ENCODE measurements at places on chromosomes 3 and 15.

DNA sequence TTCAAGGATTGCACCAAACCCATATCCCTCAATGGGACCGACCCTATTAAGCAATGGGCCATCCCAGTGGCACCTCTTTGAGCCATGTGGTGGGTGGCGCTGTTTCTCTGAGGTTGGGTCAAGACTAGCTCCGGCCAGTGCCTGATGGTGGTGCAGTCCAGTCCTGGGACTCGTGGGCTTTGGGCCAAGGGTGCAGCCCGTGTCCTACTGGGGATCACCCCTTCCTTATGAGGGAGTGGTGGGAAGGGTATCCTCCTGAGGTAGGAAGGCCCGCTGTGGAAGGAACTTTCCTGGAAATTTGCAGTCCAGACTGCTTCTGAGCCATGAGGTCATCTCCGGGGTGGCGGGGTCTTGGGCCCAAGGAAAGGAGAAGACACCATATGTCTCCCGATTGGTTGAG is 231.6 kb downstream of the SNRPN start:
- no peak for DNase-seq

DNA sequence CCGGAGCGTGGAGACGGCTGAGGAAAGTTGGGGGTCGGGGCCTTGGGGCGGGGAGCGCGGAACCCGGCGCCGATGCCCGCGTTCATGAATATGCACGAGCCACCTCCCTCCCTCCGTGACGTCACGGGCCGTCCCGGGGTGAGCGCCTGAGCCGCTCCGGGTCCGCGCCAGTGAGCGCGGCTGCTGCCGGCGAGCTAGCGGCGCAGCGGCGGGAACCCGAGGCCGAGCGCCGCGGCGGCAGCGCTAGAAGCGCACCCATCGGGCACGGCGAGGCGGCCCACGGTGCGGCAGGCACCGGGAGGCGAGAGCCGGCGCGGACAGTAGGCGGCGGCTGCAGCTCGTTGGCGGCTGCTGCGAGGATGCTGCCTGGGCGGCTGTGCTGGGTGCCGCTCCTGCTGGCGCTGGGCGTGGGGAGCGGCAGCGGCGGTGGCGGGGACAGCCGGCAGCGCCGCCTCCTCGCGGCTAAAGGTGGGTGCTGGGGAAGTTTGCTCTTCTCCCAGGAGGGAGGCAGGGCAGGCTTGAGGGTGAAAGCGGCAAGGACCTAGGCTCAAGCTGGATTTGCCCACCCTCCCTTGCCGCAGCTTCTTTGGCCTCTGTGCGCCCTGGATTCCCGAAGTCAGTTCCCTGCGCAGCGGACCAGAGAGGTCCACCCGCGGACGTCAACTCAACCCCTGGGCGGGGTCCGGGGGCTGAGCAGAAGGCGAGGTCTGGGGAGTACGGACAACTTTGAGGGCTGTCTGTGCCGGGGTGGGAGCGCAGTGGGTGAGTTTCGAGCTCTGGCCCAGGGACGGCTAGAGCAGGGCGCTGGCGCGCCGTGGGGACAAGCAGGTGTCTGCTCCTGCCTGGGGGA is at the start of gene CLSTN2:
Gene CLSTN2, plus strand, starts transcription at position 170 of the 850 bp plus-strand sequence.
- DNase-seq: peak; percentile 25

GRCh38 chr15:76994001-76994400 is 925 bp upstream of the PSTPIP1 start:
- DNase-seq: peak; percentile 65

DNA sequence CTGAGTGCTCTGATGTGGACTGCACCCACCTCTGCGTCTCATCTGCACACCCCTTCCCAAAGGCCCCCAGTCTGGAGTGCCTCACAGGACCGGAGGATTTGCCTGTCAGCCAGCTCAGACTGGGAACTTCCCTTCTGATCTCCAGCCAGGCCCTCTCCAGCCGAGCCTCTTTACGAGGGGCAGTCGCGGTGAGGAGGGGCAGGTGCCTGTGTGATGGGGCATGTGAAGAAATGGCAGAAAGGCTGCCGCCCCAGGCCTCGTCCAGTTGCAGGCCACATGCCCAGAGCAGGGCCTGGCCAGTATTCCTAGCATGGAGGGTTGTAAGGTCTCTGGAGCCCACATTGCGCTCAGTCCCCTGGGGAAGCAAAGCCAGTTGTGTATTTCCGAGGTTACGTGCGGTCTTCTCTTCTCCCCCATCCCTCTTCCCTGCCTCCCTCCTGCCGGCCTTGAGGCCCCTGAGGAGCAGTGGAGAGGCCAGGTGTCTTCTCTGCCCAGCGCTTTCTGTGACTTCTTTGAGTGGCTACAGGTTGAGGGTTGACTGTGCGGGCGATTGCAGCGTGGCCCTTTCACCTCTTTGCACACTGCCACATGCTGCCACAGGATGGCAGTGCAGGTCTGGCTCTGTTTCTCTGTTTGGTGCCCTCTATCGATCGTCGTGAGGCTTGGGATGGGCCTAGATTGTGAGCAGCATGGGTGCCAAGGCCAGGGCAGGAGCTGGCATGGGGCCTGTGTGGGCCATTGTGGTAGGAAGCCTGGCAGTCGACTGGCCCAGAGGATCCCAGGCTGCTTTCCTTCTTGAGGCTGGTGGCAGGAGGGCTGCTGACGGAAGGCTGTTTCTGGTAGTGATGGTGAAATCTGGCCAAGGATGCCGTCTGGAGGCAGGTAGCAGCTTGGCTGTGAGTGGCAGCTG is 5.3 kb downstream of the CLK3 start:
- peak; percentile 70 for DNase-seq

GRCh38 chr3:195208183-195208582 is 62.8 kb downstream of the XXYLT1 start:
- DNase-seq: no peak

GRCh38 chr3:167323572-167323971 is 56.5 kb downstream of the ZBBX start:
- no peak for DNase-seq

- DNase-seq: peak; percentile 60
These were observed 132.2 kb downstream of the KLF13 start for GRCh38 chr15:31458596-31459399.

DNA sequence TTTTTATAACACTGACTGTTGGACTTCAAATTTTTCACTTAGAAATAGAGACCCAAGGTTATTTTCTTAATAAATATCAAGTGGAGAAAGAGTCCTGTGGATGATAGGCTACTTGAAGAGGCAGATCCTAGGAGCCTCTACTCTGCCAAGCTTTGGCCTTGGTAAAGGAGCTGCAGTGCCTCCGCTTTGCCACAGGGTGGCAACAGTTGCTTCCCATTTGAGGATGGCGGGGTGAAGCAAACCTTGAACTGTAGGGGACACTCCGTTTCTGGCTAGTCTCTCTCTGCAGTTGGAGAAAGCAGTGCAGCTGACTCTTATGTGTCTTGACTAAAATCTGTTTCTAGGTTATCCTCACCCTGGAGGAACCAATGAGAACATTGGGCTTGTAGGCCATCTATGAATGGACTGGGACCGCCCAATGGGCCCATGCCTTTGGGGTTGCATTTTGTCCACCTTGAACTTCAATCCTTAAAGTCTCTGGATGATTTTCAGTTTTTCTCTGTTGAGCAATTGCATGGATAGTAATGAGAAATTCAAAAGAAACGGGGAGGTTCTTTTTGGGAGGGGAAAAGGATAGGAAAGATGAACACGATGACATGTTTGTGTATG is 9.8 kb downstream of the SCG5 start:
- no peak for DNase-seq

DNA sequence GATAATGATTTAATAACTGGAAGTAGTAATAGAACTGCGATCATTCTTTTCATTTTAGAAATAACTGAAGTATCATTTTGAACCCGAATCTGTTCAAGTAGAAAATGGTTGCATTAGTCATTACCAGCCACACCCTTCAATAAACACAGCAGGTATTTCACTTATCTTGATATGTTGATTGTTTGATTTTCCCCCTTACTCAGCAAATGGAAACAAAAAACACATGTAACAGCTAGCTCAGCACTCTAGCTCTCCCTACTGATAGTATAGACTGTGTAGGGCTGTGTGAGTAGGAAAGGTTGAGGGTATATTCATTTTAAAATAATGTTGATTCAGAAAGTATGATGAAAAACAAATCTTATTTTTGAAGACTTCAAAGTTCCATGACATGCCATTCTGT is 1.1 kb upstream of the GPR149 start:
- DNase-seq: no peak

GRCh38 chr3:123859177-123859576 is 25.0 kb downstream of the MYLK start:
- DNase-seq: no peak

DNA sequence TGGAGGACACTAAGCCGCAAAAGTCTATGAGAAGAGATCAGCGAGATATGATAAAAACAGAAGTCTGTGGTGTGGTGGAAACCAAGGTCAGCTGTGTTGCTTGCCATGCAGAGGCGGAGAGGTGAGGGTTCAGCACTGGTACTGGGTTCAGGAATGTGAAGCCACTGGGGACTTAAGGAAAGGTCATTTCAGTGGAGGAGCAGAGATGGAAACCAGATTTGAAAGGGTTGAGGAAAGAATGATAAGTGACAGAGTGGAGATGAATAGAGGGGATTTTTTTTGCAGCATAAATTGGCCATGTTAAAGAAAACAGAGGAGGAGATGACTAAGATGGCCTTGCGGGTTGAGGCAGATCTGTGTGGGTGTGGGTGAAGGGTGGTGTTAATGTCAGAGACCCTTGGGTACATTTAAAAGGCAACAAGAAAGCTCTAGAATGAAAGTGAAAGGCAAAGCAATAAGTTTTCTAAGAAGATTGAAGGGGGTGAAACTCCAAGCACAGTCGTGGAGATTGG is 265.5 kb downstream of the ADAMTSL3 start:
- peak; percentile 11 for DNase-seq

DNA sequence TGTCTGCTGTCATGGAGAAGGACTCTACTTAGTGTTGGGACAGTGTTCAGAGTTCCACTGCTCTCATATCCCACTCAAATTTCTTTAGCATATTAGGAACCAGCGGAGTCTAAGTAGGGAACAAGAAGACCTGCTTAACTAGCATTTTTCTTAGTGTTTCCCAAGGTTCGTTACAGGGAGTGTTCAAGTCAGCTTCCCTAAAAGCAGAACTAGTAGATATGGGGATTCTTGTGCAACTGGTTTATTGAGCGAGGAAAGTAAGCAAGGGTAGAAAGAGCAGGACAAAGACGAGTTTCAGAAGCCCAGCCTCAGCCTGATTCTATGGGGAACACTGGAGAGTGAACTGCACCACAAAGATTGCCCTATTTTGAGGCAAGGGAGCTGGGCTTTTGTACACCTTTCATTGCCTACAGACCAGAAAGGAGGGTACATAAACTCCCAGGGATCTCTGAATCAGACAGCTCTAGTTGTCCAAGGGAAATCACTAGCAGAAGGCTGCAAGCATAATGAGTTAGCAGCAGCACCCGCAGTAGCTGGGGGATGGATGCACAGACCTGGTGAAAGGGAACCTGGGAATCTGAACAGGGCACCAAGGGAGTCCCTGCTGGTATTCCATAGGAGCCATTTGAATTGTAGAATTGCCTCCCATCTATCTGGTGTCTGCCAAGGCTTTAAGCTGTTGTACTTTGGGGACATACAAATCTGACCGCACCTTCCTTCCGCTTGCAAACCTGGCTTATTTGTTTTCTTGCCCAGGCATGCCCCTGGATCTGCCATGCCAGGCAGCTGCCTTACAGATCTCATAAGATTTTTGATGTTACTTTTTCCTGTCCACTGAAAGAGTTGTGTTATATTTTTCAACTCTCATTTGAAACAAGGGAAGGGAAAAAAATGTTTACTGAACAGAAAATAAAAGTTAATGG is 15.1 kb downstream of the CMTM7 start:
- no peak for DNase-seq

- DNase-seq: no peak
These were observed 22.6 kb downstream of the RARRES1 start for GRCh38 chr3:158709666-158710083.

GRCh38 chr3:103513003-103513402 is 1078.2 kb downstream of the ZPLD1 start:
- no peak for DNase-seq

DNA sequence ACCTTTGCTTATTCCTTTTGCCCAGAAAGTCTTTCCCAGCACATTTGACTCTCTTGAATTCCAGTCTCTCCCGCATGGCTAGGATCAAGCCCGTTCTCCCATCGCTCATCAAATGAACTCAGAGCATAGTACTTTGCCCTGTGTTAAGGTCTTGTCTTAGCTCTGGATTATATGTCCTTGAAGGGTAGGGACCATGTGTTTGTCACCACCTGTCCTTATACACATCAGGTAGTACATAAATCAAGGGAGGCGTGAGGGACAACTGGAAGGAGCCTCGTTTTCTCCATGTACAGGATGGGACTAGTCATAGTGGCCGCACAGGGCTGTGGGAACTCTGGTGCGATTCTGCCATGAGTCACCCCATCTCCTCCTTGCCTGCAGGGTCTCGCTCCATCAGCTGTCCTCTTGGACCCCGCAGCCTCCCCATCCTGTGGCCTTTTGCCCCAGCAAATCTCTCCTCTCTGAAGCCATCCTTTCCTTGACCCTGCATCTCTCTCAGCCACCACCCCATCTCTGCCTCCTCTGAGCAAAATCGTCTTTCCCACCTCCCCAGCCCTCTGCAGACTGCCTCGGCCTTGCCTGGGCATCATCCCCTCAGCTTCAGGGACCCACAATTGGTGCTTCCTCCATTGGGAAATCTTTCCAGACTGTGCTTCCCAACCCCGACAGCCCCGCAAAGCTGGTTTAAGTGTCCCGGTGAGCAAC is 33.4 kb upstream of the RAB6B start:
- DNase-seq: no peak

GRCh38 chr15:37103163-37103435 is 2.8 kb upstream of the MEIS2 start:
- no peak for DNase-seq

GRCh38 chr3:66270701-66271100 is 49.9 kb downstream of the SLC25A26 start:
- no peak for DNase-seq

- DNase-seq: no peak
These were observed 19.1 kb downstream of the SPSB4 start for GRCh38 chr3:141070229-141070628.

GRCh38 chr15:44265757-44266156 is 22.8 kb upstream of the GOLM2 start:
- DNase-seq: no peak

DNA sequence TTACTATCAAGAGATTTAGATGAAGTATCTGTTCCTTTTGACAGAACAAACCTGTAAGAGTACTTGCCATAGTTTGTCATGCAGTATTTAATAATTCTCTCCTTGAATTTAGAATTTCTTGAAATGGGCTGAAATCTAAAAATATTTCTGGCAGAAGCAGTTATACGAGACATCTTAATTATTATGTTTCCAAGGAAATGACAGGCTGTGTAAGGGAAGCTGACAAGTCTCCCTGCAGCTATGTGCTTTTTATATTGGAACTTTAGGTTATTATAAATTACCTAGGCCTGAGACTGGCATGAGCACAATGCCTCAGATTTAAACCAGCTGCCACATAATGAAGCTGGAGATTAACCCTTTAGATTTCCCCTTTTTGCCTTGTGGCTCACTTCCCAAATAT is 365.0 kb upstream of the EPHA6 start:
- no peak for DNase-seq

DNA sequence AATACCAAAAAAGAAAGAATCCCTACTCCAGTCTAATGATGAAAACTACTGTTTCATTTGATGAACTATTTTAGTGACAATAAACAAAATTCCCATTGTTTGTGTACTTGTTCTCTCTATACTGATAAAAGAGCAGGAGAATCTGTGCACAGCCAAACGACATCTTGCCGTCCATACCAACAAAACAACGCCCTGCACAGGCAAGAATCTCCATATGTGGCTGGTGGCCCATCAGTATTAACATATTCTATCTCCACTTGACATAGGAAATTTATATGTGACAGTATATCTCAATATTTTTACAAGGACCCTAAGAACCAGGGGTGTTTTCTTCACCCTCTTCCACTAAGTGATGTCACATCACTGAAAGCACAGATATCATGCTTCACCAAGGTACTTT is 279.5 kb downstream of the ULK4 start:
- no peak for DNase-seq
